CD8-positive, alpha-beta T cell (primary cell): ENCODE measurements at places on chromosomes 2 and 18.

- DNase-seq: no peak
Measured at GRCh38 chr2:180463608-180464007, 456.5 kb upstream of the CWC22 start.

DNA sequence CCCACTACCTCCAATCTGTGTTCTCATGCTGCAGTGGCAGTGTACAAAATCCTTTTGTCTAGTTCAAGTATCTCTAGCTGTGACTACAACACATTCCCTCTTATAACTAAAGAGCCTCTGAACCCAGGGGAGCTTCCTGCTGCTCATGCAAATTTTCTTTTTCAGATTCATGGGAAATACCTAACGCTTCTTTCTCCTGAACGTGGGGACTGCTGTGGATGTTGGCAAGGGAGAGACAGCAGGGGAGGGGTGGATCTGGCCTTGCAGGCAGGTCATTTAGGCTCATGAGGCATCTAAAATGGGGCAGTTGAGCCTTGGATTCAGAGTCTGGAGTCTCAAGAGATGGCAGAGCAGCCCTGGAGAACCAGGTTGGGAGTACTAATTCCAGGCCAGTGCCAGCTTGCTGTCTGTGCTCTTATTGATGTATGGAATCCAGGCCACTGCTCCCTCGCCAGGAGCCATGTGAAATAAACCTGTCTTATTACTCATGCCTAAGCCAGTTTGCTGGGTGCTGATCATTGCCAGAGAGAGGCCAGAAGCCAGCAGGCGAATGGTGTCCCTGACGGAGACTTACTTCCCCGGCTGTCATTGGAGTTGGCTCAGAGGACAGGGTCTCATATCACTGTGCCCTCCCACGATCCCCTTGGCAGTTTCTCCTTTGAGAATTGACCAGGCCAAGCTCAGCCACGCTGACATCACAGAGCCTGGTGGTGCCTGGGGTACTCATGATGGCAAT, 29.2 kb upstream of the TNP1 start:
- DNase-seq: no peak

- DNase-seq: no peak
Measured at GRCh38 chr2:238081561-238081960, 18.6 kb upstream of the ESPNL start.

DNA sequence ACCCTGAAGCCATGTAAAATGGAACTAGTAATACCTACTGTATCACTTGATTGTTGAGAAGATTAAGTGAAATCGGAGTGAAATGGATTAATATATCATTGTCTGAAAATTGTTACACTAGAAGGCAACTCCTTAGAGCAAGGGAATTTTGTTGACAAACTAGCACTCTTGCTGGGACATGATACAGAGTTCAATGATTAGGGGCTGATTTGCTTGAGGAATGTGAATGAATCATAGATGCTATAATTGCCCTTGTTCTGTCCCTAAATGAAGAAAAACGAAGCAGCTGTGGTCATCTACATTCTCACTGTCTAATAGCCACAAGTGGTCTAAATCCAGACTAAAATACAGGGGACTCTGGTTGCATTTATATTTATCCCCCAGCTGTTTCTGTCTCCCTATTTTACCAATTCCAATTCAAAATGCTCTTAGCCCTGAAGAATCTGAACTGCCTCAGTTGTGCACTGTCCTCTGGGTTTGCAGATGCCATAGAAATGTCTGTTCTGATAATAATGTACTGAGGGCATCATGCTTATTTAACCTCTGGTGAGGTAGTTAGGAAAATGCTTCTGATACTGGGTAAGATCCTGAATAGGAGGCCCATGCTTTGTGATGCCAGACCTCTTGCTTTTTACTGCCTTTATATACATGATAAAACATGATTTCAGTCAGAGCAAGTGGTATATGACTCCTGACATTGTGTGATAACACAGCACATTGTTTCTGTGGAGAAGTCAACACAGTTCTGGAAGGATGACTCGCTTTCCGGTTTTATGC, 382.1 kb downstream of the NRXN1 start:
- no peak for DNase-seq

DNA sequence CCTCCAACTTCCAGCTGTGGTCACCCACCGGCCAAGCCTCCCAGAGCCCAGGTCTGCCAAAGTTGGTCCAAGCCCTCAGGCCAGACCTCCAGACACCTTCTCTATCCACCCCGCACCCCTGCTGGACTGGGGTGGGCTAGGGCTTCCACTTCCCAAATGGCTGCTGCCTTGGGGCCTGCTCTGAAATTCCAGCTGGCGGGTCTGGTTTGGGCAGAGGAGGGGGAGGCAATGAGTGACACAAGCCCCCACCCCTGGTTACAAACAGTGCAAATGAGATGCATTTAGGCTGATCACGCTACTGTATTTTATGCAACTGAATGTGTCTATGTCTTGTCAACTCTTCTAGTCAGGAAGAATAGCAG, 14.6 kb downstream of the POU3F3 start:
- DNase-seq: no peak

DNA sequence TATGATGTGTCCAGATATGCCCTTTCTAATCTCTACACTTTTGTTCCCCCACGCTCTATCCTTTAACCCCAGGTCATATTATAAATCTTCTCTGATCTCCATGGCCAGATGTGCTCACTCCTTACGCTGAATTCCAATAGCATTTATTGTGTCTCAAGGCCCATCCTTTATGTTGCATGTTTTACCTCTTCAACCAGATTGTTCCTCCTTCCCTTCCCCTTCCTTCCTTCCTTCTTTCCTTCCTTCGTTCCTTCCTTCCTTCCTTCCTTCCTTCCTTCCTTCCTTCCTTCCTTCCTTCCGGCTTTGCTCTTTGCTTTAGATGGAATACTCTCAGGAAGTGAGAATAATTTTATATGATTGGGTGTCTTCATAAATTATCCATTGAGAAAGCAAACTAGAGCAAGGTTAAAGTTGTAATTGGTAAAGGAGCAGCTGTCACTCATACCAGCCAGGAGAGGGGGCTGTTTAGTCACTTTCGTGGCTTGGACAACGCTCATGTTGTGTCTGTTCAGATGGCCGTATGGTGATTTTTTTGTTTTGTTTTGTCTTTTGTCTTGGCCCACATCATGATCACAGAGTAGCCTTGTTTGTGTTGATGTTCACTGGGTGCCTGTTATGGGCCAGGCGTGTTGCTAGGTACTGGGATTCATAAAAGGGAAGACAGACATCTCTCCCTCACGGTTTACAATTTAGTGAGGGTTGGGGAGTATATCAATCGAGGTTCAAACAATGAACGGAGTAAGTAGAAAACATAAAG, 68.0 kb downstream of the DAW1 start:
- no peak for DNase-seq
